ENCODE measurements at places on chromosomes 3 and 15. TPM values are rescaled to one million over a fixed set of nuclear protein-coding genes. Genes with fewer than 3 reads are reported as not detected.

DNA sequence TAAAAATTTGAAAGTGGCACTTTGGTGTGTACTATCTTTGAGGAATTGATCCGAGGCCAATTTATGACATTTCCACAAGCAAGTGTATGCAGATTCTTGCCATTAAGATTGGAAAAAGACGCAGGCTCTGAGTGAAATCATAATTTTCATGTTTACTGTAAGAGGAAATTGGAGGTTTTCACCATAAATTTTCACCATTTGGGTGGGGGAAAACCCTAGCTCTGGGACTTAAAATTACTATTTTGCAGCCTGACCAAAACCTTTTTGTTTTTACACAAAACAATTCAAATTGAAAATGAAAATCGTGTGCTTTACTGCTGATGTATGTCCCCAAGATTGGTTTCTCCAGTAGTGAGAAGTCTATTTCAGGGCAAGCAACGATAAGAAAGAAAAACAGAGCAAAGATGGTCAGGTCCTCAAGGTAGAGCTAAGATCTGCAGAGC lies 282.6 kb downstream of the FOXP1 start:
- H3K27ac ChIP-seq = no peak overlapping the region
- no peaks in the 10 kb centered on the region for H3K27me3 ChIP-seq
- DNase-seq = no peak
- H3K4me1 ChIP-seq = no peaks in the 10 kb centered on the region
- H3K4me3 ChIP-seq = no peak overlapping the region

DNA sequence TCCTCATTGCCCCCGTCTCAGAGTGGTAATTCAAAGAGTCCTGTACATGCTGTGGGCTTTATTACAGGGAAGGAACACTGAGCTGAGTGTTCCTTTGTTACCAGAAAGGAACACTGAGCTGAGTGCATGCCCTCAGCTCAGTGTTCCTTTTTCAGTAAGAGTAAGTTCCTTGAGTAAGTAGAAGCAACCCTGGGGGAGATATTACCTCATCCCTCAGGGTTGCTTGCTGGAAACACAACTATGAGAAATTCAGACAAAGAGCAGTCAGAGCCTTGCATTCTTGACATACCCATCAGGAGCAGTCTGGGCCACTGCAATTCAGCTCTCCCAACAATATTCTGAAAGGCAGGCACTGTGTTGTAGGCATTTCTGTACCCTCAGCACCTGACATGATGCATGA lies 17.0 kb downstream of the CHRM5 start:
- H3K4me3 ChIP-seq = no peak overlapping the region
- no peak overlapping the region for H3K27ac ChIP-seq
- DNase-seq = no peak
- no peaks in the 10 kb centered on the region for H3K36me3 ChIP-seq
- H3K4me1 ChIP-seq = no peaks in the 10 kb centered on the region

Gene RLBP1
- not detected for total RNA-seq

- no peak overlapping the region for H3K4me3 ChIP-seq
- H3K36me3 ChIP-seq = no peaks in the 10 kb centered on the region
- peaks cover 8% of the 10 kb centered on the region for H3K4me1 ChIP-seq
- H3K27ac ChIP-seq = no peak overlapping the region
Measured at GRCh38 chr3:114487502-114487901, 193.7 kb downstream of the TIGIT start.

GRCh38 chr15:23616536-23616935 lies 31.1 kb downstream of the MAGEL2 start:
- no peaks in the 10 kb centered on the region for H3K36me3 ChIP-seq
- no peak overlapping the region for H3K27ac ChIP-seq
- no peaks in the 10 kb centered on the region for H3K4me1 ChIP-seq
- no peaks in the 10 kb centered on the region for H3K27me3 ChIP-seq
- no peak overlapping the region for H3K4me3 ChIP-seq

DNA sequence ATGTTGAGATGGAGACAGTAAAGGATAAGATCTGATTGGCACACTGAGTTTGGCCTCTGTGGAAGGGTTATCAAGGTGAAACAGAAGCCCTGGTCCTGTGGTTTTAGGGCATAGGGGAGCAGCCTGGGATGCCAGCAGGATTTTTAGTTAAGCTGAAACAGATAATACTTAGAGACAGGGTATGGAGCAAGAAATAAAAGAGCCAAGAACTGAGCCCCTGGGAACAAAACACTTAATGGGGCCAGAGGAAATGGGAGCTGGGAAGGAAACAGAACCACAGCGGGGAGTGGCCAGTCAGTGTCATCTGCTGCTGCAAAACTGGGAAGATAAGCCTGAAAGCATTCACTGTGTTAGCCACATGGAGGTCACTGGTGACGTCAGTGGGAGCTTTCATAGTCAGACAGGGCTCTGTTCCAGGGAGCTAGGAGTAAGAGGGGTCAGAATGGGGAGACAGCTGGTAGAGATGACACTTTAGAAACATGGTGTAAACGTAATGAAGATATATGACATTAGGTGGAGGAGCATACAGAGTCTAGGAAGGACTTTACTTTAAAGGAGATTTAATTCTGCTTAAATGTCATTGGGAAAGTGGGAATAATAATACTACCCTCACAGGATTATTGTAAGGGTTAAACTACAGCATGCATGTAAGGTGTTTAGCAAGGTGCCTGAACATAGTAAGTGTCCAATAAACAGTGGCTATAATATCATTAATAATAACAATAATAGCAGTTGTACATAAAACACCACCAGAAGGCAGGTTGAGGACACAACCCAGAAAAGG lies 172.7 kb upstream of the CTNNB1 start:
- no peaks in the 10 kb centered on the region for H3K27me3 ChIP-seq
- no peak overlapping the region for H3K27ac ChIP-seq
- H3K4me3 ChIP-seq = no peak overlapping the region
- H3K4me1 ChIP-seq = no peaks in the 10 kb centered on the region
- H3K36me3 ChIP-seq = no peaks in the 10 kb centered on the region
- no peak for DNase-seq

Measured in ascending aorta (tissue), 2 donors.